T follicular helper cell (primary cell): ENCODE measurements at places on chromosomes 6 and 20.

GRCh38 chr6:6713657-6714056 is 125.1 kb downstream of the LY86 start:
- no peak for DNase-seq

GRCh38 chr6:12717356-12717755 is 789 bp downstream of the PHACTR1 start:
- no peak for DNase-seq

GRCh38 chr6:20186981-20187380 is 25.3 kb downstream of the MBOAT1 start:
- DNase-seq: no peak

- DNase-seq: no peak
Observed at GRCh38 chr6:18209539-18210197, 54.4 kb downstream of the KDM1B start.

- no peak for DNase-seq
Observed at GRCh38 chr6:122365775-122366403, 33.6 kb upstream of the HSF2 start.

- no peak for DNase-seq
Observed at GRCh38 chr6:34531580-34532201, 24.4 kb downstream of the SPDEF start.

DNA sequence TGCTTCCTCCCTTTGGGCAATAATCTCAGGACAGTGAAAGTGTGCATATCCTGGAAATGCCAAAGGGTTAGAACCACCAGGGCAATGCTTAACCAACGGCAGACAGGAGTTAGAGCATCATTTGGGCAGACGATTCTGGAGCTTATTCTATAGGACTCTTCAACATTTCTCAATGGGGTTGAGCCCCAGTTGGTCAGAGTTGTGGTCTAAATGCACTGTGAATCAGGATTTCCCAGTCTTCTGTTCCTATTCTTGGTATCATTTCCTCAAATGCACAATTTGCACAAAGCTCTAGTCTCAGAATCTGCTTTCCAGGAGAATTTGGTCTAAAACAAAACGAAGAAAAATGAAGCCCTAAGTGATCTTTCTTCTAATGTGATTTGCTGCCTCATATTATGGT is 389.6 kb upstream of the JAG1 start:
- DNase-seq: no peak

DNA sequence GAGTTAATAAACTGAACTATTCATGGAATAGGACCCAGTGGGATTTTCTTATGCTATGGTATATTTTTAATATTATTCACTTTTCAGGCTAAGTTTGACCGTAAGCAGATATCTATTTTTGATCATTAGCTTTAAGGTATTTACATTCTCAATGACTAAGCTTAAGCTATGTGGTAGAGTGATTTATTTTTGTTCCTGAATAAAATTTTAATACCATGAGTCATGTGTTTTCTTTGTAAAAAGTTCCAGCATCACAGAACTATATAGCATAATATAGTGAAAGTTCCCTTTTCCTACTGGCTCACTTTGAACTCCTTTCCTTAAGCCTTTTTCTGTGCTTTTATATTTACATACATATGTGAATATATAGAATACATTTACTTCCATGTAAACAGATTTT is 75.8 kb downstream of the BCKDHB start:
- no peak for DNase-seq

- peak; percentile 8 for DNase-seq
Observed at GRCh38 chr6:45681860-45682511, 304.3 kb upstream of the SUPT3H start.

DNA sequence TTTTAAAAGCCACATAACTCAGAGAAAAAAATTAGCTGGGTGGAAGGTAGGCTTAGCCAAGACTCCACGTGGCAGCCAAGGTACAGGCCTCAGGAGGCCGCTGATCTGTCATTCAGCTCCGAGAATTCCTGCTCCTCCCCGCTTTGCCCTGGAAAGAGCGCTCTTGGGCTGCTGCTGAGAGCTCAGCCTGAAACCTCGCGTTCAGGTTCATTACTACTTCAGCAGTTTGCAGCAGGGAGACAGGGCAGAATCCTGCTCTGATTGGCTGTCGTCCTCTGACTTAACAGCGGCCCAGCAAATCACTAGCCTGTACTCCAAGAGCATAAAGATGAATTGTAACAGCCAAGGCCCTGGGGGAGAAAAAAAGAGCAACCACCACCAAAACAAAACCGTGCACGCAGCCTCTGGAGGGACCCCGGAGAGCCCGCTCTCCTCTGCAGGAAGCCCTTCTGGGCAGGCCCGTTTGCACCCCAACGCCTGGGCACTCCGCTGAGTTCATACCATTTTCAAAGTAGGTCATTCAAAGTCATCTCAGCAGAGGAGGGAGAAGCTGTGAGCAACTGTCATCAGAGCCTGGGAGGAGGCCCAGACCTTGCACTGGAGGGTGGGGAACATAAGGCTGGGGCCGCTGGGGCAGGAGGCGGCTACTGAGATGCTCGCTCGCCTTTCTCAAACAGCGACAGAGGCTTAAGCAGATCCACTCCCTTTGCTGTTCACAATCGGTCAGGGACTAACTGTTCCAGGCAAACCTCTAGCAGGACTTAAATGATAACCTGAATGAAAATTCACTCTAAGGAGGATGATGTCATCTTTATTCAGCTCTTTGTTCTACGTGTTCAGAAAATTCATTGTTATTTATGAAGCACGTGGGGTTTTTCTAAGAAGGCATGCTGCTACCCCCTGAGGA is 42.3 kb upstream of the ATXN1 start:
- no peak for DNase-seq

GRCh38 chr6:141878686-141879085 is 254.0 kb upstream of the GJE1 start:
- DNase-seq: no peak

DNA sequence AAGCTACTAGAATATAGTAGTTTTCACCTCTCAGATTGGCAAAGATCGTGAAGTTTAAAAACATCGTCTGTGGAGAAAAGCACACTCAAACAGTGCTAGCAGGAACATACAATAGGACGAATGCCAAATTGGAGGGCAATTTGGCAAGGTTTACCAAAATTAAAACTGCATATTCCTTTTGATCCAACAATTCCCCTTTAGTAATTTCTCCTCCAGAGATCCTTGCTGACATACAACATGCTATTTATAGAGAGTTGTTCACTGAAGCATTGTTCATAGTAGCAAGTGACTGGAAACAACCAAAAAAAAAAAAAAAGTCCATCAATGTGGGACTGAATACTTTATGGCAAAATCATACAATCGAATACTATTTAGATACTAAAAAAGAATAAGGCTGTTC is 202.2 kb downstream of the ATXN1 start:
- no peak for DNase-seq

GRCh38 chr20:29306390-29307072 is 1950.9 kb upstream of the DEFB115 start:
- DNase-seq: no peak

GRCh38 chr6:166849749-166850183 is 106.6 kb downstream of the RNASET2 start:
- DNase-seq: no peak

DNA sequence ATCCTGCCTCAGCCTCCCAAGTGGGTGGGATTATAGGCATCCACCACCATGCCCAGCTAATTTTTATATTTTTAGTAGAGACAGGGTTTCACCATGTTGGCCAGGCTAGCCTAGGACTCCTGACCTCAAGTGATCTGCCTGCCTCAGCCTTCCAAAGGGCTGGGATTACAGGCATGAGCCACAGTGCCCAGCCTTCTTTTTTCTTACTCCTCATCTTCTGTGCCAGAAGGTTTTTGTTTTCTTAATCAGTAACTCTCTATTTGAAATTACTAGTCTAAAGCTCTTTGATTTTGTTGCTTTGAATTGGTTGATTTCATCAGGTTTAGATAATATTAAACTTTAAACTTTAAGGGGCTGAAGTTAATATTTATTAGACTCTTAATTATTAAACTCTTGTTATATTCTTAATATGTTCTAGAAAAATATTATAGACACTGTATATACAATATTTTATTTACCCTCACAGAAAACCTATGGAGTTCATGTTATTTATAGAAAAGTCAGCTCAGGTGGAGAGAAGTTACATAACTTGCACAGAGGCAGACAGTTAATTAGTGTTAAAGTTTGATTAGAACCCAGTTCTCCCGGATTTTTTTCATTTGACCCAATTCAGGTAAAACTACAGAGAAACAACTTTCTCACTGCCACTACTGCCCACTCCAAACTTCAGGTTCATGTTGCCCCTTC is 177.4 kb upstream of the SGK1 start:
- DNase-seq: no peak

DNA sequence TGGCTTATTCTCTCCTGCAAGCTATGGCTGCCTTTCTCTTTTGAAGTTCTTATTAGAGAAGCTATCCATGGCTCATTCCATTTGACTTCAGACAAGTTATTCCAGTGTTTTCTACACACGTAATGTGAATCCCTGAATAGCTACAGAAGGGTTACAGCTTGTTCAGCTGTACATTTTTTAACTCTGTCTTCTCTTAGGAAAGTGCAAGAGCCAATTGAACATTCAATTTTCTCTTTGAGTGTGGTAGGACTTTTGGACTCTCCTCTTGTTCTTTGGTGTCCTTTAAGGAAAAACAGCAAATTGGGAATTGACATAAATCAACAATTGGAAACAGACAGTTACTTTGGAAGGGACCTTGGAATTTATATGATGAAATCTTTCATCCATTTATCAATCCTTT is 125.8 kb downstream of the EPM2A start:
- DNase-seq: no peak

DNA sequence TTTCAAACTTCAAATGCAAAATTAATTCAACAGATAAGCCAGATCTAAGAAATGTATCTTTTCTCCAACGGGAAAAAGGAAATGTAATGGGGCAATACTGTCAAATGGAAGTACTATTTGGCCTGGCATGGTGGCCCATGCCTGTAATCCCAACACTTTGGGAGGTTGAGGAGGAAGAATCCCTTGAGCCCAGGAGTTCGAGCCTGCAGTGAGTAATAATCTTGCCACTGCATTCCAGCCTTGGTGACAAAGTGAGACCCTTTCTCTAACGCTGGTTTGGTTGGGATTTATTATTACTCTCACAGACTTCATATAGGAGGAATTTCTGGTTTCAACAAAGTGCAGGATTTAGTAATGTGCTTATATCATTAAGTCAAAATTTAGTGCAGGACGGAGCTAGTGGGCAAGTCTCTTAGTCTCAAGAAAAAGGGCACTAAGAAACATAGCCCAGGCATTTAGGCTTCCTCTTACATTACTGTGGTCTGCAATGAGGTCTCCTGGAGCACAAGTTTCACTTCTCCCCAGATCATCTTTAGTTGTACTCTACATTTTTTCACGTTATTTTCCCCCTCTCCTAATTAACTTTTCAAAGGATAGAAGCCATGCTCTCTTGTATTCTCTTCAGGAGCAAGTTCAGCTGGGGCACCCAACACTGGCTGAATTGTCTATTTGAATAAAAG is 23.1 kb downstream of the TRIM27 start:
- DNase-seq: no peak

- DNase-seq: no peak
Observed at GRCh38 chr6:130981409-130981808, 81.6 kb downstream of the EPB41L2 start.

DNA sequence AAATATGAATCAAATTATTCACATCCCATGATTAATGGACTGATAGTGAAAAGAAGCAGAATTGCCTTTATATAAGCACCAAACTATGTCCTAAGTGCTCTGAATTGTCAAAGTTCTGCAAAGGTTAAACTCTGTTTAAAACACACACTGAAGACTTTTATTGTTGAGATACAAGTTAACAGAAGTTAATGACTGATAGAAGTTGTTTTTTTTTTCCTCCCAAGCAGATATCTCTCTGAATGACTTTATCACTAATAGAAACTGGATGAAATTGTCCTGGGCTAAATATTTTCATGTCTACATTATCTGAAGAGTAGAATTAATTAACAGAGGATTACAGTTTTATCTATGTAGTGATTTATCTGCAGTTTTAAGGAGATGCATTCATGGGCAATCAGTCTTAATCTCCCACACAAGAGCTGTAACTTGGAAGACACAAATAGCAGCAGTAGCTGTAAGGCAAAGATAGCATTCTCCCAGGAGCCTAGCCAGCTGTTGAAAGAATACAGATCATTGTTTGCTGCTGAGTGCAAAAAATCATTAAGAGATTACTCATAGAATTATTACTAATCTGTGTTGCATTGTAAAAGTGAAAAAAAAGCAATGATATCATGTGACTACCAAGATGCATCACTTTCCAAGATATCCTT is 49.9 kb downstream of the BMP5 start:
- no peak for DNase-seq

GRCh38 chr20:8271727-8272126 is 139.7 kb downstream of the PLCB1 start:
- no peak for DNase-seq

DNA sequence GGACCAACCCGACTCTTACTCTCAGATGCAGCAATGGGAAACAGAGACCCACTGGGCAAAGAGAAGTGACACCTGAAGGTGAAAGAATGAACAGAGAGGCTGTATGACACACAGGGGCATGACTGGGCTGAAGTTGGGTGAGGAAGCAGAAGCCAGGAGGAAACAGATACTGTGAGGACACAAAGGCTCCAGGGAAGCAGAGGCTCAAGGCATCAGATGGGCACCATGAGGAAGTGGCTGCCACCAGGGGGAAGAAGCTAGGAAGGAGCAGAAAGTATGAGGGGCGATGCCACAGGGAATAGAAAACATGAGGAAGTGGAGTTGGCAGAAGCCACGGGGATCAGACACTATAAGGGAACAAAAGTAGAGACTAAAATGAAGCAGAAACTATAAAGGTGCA is 30.9 kb upstream of the OCSTAMP start:
- no peak for DNase-seq

DNA sequence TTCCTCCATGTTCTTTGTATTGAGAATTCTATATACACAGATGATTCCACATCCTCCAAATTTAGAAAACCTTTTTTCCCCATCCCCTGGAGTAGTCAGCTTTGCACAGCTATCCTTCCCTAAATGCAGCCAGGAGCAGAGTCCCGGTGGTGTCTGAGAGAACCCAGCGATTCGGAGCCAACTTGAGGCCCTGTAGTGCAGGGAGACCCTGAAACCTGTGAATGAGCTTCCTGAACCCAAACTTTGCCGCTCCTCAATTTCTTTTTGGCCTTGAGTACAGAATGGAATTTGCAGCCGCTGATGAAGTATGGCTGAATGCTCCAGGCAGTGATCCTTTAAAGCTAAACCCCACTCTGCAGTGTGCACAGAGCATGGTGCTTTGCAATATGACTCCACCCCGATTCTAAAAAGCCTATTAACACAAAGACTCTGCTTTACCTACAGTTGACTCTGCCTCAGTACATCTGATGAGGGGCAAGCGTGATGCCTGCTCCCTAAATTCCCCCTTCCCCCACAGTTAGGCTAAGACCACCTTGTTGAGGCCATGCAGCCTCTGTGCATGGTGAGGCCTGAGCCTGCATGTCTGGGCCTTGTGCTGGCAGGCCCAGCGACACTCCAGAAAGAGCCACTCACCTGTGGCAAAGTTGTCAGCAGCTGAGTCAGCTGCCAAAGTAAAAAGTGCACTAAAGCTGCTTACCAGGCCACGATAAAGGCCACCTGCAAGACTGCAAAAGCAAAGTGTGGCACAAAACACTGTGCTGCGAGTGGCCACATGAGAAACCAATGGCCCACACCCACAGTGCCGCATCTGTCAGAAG is 82.1 kb downstream of the PLEKHG1 start:
- no peak for DNase-seq
